ENCODE measurements at places on chromosomes 6 and 20.

DNA sequence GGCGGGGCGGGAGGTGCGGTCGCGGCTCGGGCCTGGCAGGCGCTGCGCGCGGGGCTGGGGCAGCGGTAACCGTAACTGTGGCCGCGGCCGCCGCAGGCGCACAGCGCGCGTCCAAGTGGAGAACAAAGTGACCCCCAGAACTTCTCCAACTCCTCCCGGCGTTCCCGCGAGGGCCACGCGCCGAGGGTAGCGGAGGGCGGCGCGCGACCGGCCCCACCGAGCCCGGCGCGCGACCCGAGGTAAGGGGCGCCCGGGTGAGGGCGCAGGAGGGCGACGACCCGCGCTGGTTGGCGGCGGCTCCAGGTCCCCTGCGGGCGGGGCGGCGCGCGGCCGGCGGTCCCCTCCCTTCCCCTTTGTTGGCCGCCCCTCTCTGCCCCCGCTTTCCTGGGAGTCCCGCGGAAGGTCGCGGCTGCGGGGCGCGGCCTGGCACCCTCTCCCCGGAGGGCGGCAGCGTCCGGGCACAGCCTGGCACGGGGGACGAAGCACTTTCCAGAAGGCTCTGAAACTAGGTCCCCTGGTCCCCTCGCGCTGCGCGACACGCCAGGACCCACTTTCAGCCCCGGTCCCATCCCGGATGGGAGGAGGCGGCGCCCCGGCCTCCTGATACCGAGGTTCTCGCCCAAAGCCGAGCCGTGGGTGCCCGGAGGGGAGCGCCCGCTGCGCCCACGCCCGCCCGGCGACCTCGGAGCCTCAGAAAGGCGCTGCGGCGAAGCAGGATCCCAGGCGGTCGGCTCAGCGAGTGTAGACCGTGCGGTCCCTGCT lies at the start of gene TIAM2:
TIAM2 (plus strand) TSS at position 62 of the 762 bp plus-strand sequence. CDS start 133,909 bp downstream, outside the sequence.
- peak; percentile 52 for DNase-seq

DNA sequence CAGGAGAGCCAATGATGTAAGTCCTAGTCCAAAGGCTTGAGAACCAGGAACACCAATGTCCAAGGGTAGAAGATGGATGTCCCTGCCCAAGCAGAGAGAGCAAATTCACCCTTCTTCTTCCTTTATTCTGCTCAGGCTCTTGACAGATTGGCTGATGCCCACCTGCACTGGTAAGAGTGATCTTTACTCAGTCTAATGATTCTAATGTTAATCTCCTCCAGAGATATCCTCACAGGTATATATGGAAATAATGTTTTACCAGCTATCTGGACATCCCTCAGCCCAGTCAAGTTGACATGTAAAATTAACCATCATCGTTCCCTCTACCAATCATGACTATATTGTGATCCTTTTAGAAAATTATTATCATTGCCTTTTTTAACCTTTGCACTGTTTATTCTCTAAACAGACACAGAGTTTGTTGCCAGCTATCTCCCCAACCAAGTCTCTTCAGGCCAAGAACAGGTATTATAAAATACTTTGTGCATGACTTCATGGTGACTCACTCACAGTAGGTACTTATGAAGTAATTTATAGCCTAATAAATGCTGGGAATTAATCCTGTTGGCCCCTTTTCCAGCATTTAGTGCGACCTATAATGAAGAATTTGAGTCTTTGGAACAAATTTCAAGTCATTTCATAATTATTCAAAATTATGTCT lies 26.2 kb upstream of the TSHZ2 start:
- no peak for DNase-seq

GRCh38 chr6:94272327-94272726 lies 853.0 kb upstream of the EPHA7 start:
- DNase-seq: no peak

GRCh38 chr6:122749451-122750050 lies 30.0 kb upstream of the FABP7 start:
- DNase-seq: no peak

DNA sequence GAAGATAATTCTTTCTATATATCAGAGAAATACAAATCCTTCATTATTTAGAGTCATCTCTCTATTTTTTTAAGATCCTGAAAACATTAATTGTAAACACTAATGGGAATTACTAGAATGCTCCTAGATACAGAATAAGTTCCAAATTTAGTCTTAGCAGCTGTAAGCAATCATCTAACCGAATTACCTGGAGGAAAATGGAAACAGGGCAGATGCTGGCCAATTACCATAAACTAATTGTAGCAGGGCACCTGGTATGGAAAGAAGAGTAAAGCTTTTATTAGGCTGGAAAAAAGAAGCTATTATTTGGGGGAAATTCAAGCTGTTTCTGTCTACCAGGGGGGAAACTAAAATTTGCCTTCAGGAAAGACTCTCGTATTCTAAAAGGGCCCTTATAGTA lies 257.5 kb downstream of the MMUT start:
- DNase-seq: no peak

GRCh38 chr6:50791900-50792508 lies 26.7 kb upstream of the TFAP2B start:
- peak; percentile 54 for DNase-seq

- peak; percentile 32 for DNase-seq
These were observed 16.0 kb downstream of the HFE start for GRCh38 chr6:26103141-26103769.
